Cardiac septum (tissue), 1 donor: ENCODE measurements at places on chromosomes 12 and 14. TPM values are rescaled to one million over a fixed set of nuclear protein-coding genes. Genes with fewer than 3 reads are reported as not detected.

DNA sequence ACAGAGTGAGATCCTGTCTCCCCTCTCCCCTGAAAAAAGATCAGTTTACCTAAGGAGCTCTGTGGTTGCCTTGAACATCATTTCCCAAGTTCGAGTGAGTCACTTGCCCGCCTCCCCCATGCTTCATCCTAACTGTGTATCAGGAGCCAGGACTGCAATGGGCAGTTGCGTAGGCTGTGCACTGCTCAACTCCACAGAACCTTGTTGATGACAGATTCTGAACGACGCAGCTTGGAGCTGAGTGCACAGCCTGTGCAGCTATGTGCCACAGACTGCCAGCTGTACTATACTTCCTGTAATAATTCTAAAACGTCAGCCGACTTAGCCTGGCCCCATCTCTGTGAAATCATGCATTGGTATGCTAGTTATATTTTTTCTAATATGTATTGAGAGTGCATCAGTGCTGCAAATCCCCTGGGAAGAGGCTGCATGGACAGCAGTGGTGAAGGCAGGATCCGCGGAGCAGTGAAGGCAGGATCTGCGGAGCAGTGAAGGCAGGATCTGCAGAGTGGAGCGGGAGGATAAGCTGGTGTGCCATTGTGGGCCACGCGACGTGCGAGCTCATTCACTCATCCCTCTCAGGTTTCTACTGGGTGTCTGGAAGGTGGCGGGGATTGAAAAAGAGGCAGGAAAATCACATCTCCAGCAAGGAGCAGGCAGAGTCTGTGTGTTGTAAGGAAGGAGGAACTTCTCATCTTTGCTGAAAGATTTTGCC, 80.8 kb downstream of the GALNT9 start:
- no peak for DNase-seq

- DNase-seq, result no peak
Observed at GRCh38 chr12:112131686-112132085, 6.3 kb downstream of the TRAFD1 start.

GRCh38 chr14:67167420-67168109, 21.7 kb upstream of the GARIN2 start:
- DNase-seq, result no peak

DNA sequence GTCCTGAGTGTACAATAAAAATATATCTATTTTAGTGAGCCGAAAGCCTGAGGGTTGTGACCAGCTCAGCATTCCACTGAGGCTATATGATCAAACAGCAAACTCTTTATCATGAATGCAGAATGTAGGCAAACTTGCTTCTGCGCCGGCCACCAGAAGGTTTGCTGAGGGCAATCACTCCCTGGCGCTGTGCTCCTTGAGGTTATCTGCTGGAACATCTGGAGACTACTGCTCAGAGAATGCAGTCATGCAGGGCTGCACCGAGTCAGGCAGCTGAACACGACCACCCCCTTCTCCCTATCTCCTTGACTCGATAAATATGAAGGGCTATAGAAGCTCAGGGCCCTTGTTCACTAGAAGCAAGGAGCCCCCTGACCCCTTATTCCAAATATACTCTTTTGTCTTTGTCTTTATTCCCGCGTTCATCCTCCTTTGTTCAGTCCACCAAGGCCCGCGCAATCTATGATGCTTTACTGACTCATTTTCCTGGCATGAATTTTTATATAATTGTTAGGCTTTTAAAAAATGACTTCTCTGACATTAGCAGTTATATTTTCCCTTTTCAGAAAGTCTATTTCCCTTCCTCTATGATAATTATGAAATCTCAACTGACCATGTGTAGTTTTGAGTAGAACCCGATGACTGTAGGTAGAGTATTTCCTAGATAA, 1089.3 kb downstream of the SLC16A7 start:
- no peak for DNase-seq

Gene SERPINA1
- 6.0 TPM for total RNA-seq

Gene CDCA4
- total RNA-seq, result 2.3 TPM
